ENCODE measurements at places on chromosomes 12 and 14.

DNA sequence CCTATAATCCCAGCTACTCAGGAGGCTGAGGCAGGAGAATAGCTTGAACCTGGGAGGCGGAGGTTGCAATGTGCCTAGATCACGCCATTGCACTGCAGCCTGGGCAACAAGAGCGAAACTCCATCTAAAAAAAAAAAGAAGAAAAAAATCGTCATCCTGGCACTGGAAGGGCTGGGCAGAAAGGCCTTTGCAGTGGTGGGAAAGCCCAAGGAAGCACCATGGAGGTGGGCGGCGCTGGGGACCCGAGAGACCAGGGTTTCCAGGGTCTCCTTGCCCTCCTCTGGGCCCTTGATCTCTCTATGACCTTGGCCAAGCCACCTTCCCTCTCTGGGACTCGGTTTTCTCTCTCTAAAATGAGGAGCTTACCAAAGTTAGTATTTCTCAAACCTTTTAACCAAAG lies 65.4 kb downstream of the LGMN start:
- DNase-seq: no peak

GRCh38 chr12:18823461-18823860 lies 85.5 kb downstream of the CAPZA3 start:
- DNase-seq: no peak

DNA sequence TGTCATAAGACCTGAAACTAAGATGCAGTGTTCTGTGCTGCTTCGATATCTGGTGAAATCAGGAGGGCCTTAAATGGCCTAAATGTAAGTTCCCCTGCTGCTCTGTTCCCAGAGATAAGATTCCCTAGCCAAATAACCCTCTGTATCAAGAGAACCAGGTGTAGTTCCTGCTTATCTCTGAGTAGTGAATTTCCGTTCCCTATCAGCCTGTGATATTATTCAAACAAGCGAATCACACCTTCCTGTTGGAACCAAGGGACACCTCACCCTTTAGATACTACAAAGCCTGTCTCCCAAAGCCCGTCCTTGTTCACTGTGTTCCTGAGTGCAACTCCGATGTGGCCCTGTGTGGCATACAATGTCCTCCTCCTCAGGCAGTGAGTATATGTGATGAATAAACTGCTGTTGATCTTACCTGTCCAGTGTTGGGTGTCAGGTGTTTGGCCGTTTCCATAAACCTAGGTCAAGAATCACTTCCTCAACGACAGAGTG lies 52.2 kb upstream of the COCH start:
- no peak for DNase-seq

- DNase-seq: no peak
Observed at GRCh38 chr12:7137908-7138307, 7.7 kb downstream of the CLSTN3 start.

DNA sequence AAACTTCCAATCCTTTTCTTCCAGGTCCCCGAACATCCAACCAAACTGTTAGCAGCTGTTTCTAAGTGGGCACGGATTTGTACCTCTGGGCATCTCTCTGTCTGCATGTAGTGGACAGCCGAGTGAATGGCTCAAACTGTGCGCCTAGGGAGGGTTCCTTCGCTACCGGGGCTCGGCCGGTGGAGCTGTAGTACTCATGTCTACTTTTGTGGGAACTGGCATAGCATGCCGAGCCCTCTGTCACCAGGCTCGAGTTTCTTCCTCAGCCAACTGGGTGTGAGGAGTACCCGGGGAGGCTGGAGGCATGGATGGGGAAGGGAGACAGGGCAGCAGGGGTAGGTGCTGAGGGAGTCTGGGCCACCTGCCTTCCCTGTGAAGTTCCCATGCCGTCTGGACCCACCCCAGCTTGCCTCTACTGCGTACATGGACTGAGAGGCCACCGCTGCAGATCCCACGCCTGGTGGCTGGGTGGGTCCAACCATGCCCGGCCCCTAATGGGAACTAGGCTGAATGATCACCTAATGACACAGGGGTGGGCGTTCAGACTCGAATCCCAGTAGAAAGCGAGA lies 23.0 kb downstream of the TNFAIP2 start:
- DNase-seq: no peak

- DNase-seq: no peak
Observed at GRCh38 chr12:91718326-91718725, 427.3 kb downstream of the BTG1 start.

DNA sequence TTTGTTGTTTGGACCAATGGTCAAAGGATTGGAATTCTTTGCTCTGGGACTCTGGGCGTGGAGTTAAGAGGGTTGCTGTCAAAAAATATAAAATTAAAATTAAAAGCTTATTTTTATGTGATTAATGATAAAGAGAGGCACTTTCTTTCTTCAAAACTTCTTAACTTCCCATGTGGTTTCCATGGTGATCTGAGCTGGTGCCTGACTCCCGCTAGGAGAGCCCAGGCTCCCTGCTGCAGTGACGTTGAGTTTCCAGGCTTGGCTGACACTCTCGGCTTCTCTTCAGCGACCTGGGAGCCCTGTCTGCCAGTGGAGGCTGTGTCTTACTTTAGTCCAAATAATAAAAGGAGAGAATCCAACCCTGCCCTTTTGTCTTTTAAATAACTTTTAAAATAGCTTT lies 84.4 kb downstream of the GALC start:
- no peak for DNase-seq

DNA sequence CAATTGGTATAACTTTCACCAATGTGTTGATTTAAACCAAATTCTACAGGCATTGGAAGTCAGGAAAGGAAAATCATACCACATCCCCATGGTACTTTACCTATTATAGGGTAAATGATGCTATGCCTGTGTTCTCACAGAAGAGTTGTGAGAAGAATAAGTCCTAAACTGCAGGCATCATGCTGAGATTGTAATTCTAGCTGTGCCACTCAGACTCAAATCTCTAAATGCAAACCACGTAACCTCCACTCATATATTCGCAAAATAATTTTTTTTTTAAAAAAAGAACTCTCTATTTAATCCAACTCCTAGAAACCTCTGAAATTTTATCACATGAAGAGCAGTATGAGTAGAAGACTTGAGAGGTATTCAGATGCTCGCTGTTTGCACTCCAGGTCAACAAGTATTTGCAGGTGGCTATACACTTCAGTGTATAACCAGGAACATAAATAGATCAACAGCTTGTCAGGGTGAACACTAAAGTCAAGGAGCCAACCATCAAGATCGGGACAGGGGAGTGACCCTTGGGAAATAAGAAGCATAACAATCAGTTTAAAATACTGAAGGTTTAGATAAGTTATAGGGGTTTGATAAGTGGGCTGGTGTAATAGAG lies 110.1 kb downstream of the SLC25A21 start:
- no peak for DNase-seq

- no peak for DNase-seq
Observed at GRCh38 chr12:72995616-72996015, 723.4 kb downstream of the TRHDE start.

- peak; percentile 79 for DNase-seq
Observed at GRCh38 chr12:5171701-5172100, 128.0 kb downstream of the KCNA5 start.

GRCh38 chr12:106682594-106683234 lies 91.8 kb upstream of the RIC8B start:
- DNase-seq: peak; percentile 14

DNA sequence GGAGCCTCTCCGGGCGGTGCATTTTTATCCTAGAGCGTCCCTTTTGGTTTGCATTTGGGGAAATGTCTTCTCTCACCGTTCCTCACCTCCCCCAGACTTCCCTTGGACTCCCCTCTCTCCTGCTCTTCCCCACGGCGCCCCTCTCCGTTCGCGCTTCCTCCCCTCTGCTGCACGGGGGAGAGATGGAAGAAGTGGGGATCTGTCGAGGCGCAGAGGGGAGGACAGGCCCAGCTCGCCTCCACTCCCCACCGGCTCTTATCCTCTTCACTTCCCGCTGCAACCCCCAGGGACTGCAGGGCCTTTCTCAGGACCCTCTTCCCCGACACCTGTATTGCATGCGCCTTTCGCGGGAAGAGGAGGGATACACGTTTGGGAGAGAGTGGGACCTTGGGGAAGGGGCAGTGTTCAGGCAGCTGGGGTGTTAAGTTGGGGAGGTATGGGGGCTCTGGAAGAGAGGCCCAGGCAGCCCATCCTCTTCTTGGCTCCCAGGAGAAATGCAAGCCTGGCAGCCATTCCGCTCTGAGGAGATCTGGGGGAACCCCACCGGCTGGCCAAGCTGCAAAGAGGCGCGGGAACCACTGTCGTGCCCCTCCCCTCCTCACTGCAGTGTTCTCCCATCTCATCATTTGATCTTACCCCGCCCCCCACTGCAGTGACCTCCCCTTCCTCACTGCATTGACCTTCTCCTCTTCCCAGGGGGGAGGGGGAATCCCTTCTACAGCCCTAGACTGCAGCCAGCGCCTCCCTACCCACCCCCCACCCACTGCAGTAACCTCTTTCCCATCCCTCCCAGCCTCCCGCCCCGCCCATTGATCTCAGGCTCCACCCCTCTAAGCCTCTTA lies 788 bp downstream of the ENO2 start:
- peak; percentile 64 for DNase-seq

- DNase-seq: peak; percentile 6
Observed at GRCh38 chr14:83485591-83485990, 1951.9 kb upstream of the SEL1L start.

GRCh38 chr12:81683881-81684280 lies 75.3 kb downstream of the PPFIA2 start:
- no peak for DNase-seq

DNA sequence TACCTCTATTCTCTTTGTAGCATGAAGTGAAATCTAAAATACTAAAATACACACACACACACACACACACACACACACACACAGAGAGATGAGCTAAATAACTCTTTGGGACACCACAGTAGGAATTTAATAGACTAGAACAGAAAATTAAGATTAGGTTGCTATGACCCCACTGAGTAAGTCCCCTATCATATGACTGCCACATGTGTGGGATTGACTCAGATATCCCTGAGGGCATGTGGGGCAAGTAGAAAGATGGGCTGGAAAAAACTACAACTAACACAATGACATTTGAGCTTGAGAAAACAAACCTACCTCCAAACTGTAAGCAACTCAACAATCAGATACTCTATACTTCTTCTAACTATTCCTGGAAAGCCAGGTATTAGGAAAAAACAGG lies 27.0 kb downstream of the SLC25A21 start:
- peak; percentile 55 for DNase-seq

DNA sequence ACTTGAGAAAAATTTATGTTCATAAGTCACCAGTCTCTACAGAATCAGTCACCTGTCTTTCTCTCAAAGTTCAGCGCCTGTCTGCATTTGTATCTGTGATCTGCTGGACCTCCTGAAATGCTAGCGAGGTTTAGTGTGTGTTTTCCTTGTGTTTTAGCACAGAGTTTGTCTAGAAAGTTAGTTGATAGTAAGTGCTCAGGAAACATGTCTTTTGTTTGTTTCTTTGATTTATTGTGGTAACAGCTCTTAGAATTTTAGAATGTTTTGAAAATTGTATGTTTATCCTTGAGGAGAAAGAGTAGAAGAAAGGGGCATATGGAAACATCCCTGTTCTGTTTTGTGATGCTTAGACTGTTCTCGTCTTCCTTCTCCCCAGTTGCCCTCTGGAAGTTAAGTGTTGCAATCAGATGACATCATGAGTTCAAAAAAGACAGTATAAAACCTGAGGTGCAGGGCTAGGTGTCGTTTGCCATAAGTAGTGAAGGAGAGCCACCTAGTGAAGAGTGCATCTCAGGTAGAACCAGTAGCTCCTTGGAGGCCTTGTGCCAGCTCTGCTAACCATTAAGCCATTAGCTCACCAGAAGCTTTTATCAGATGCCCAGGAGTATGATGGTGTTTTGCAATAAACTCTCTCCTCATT lies 44.8 kb downstream of the FBXW8 start:
- no peak for DNase-seq

DNA sequence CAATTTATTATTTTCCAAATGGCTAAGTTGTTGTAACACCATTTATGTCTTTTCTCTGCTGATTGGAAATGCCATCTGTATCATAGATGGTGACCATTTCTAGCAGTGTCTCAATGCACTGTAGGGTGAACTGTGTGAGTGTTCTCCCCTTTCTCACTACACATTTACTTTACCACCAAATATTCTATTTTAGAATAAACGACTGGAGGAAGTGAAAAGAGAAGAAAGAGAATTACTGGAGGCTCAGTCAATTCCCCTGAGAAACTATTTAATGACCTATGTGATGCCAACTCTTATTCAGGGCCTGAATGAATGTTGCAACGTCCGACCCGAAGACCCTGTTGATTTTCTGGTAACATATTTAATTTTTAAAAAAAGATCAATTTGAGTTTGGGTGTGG lies 15.5 kb upstream of the PAPOLA start:
- DNase-seq: no peak

- DNase-seq: no peak
Observed at GRCh38 chr14:82244791-82245190, 711.1 kb upstream of the SEL1L start.

DNA sequence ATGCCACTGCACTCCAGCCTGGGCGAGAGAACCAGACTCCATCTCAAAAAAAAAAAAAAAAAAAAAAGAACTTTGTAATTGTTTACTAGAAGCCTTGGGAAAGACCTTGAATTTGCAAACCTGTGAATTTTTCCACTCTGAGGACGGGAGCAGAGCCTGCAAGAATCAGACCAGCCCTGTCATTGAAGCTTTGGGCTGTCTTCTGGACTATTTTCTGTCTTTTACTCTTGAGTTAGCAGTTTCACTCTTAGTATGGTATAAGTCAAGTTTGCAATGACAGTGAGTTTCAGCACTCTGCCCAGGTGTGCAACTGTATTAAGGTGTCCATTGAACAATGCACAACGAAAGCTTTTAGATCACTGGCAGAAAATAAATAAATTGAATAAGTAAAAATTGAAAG lies 81.4 kb upstream of the KRAS start:
- no peak for DNase-seq

DNA sequence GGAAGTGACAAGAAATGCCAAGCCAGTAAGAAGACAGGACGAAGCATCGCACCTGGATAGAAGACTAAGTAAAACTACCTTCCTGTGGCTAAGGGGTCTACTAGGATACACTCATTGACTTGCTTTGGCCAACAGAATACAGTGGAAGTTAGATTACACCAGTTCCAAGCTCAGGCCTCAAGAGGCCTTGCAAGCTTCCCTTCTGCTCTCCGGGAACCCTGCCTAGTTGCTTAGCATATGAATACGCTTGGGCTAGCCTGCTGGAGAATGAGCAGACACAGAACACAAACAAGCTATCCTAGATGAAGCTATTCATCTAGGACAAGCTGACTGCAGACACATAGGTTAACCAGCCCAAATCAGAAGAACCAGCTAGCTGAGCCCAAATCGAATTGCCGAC lies 97.0 kb downstream of the DPF3 start:
- DNase-seq: no peak

DNA sequence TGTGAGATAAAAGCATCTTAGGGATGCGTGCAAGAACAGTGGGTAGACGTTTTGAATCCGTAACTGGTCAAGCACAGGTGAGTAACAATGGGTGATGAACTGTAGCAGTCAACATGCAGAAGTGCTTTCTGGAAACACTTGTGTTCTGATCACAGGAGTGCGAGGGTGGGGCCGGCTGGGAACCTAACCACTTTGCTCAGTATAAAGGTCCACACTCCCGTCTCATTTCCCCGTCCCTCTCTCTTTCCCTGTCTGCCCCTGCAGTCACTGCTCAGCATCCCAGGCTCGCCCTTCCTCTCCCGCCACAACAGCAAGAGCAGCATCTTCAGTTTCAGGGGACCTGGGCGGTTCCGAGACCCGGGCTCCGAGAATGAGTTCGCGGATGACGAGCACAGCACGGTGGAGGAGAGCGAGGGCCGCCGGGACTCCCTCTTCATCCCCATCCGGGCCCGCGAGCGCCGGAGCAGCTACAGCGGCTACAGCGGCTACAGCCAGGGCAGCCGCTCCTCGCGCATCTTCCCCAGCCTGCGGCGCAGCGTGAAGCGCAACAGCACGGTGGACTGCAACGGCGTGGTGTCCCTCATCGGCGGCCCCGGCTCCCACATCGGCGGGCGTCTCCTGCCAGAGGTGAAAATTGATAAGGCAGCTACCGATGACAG lies 127.1 kb downstream of the FIGNL2 start:
- no peak for DNase-seq
